ENCODE measurements at places on chromosomes 7 and 10.
A peak's percentile ranks its signal among the peaks of the same experiment; 100 is the strongest.

DNA sequence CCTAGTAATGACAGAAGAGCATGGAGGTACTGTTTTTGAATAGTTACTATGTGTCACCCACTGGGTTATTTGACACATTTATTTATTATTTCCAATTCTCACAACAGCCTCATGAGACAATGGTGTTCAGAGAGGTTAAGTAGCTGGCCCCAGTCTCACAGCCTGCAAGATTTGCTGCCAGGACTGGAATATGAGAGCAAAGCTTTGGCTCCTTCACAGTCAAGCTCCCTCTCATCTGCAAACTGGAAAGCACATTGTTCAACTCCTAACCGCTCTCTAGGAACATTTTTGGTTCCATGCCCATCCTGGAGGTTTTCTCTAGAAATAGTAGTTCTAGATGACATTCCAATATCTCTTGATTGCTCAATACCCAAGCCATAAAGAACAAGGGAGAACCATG is 75.5 kb upstream of the CXCL12 start:
- no peak for DNase-seq

GRCh38 chr7:110994028-110994967 is 96.6 kb upstream of the LRRN3 start:
- DNase-seq: no peak

DNA sequence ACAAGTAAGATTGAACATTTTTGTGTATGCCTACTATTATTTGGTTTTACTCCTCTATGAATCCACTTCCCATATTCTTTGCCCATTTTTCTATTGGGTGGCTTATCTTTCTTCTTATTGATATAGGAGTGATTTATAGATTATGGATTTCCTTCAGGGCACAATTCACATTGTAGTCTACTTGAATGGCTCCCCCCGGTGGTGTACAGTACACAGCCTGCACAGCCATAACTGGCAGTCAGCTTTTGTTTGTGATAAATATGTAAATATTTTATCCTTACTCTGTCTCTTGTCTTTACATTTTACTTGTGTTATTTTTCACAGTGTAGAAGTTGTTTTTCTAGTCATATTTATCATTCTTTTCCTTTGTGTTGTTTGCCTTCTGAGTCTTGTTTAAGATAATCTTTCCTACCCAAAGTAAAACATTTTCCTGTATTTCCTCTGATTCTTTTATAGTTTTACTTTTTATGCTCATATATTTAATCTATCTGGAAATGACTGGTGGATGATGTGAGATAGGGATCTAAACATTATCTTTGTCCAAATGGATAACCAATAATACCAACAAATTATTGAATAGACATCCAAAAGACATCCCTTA is 23.9 kb upstream of the CALD1 start:
- peak; percentile 44 for DNase-seq

DNA sequence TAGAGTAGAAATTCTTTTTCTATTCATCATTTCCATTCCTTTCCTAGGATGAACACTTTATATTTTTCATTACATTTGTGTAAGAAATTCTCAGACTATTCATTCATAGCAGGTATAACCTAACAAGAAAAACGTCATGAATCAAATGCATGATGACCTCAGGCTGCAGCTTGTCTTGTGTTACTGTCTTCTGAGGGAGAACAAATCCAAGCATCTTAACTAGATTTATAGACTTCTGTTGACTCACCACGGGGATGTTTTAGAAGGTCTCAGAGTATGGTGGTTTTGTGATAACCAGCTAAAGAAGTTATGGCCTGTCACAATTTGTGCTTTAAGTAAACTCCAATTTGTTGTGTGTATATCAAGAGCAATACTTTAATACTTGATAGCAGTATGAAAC is 102.7 kb downstream of the ANKRD7 start:
- no peak for DNase-seq

DNA sequence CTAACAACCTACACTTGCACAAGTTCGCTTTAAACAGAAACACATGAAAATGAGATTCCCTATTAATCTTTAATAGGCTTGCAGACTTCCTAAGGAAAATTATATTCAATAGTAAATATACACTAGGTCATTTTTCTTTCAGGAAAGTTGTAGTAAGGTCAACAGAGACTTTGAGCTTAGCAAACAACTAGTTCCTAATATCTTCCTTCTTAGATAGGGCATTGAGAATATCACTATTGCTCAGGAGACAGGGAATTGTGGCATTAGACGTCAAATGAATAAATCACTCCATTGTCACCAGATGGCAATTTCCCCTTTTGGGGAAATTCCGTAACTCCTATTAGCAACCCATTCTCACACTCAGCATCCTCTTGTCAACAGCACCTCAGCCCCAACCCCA is 164.9 kb downstream of the GFRA1 start:
- DNase-seq: no peak

- DNase-seq: no peak
Measured at GRCh38 chr7:133139350-133139749, 57.5 kb upstream of the CHCHD3 start.

DNA sequence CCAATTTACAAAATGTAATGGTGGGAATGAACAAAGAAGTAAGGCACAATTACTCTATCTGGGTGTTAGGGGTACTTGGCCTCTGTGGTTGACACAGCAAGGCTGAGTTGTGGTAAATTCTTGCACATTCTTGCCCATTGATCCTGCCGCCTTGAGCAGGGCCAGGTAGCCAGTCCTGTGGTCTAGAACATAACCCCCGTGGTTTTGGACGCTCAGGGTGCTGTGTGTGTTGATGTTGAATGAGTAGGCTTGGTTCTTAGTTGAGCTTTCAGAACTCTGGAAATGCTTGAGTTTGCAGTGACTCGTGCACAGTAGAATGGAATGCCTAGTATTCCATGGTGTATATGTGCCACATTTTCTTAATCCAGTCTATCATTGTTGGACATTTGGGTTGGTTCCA is 42.3 kb upstream of the CDHR3 start:
- no peak for DNase-seq

GRCh38 chr10:43970717-43971116 is 322.0 kb upstream of the ZNF32 start:
- no peak for DNase-seq

- DNase-seq: no peak
Measured at GRCh38 chr10:131963811-131964210, 17.9 kb downstream of the BNIP3 start.

- no peak for DNase-seq
Measured at GRCh38 chr7:159136442-159136841, 8.2 kb downstream of the VIPR2 start.
